ENCODE measurements at places on chromosomes 2 and 18.

DNA sequence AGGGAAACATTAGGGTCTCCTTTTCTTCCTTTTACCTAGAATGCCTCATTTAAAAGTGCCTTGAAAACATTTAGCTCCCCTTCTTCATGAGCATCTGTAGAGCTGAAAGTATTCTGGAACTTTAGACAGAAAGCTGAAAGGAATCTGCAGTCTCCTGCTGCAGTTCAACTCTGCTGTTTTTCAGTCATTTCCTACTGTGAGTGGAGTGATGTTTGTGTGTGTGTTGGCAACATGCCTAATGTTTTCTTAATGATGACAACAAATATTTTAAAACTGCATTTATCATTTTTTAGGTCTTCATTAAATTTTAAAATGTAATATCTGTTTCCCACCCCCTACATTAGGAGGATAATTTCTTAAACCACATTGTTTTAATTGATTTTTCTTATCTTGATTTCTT lies 66.6 kb downstream of the TWSG1 start:
- DNase-seq, result no peak

DNA sequence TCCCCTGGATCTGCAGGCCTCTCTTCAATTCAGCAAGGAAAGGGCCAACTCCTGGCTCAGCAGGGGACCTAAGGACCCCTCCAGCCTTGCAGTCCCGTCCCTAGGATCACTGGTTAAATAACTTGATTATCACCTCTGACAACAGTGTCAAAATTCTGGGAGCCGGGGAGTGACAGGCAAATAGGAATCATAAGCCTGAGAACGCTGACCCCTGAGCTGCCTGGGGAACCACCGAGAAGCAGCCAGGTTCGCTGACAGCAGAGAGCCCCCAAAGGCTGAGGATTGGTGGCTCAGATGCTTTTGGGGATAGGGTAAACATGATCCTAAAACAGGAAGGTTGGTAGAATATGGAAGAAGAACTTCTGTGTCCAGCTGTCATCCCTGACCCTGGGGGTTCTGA lies 17.5 kb upstream of the TNS1 start:
- DNase-seq, result no peak

DNA sequence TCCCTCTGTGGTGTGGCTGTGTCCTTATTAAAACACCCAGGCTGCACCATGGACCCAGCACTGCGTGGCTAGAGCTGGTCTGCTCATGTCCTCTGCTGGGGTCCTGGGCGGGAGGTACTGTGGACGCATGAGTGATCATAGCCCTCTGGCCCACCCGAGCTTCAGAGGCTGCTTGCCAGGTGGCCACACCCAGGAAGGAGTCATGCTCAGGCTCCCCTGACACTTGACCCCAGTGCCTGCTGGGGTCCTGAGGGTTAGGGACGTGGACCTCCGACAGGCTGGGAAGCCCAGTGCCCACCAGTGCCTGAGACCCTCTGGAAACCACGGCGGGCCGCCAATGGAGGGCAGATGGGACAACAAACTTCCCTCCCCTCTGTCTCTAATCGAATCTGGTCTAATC lies 66.3 kb upstream of the HS6ST1 start:
- DNase-seq, result no peak

GRCh38 chr18:50820901-50821520 lies 1.2 kb upstream of the MRO start:
- DNase-seq, result no peak

DNA sequence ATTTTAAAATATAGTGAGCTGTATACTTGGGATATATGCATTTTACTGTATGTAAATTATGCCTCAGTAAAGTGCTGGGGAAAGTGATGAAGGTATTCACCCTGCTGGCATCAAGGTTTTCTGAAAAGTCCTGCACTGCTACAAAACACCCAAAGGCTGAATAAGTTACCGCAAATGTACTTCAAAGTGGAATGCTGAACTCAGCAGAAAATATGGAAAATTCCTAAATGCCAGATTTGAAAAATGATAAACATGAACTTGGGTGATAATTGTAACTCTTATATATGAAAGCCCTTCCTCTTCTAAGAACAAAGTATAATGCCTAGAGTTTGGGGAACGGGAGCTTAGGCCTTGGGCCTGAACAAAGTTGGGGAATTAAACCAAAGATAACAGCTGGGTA lies 133.0 kb downstream of the GALNT1 start:
- DNase-seq, result no peak

- DNase-seq, result no peak
These were observed 103.4 kb upstream of the ITGA6 start for GRCh38 chr2:172323861-172324597.
